ENCODE measurements at places on chromosomes 1 and 21. TPM values are rescaled to one million over a fixed set of nuclear protein-coding genes. Genes with fewer than 3 reads are reported as not detected.

The TRAF3IP3 gene
- total RNA-seq, result 5.7 TPM

GRCh38 chr1:187985145-187985896, 1156.6 kb downstream of the PLA2G4A start:
- ATAC-seq, result no peak

The LCE1E gene
- total RNA-seq, result not detected

DNA sequence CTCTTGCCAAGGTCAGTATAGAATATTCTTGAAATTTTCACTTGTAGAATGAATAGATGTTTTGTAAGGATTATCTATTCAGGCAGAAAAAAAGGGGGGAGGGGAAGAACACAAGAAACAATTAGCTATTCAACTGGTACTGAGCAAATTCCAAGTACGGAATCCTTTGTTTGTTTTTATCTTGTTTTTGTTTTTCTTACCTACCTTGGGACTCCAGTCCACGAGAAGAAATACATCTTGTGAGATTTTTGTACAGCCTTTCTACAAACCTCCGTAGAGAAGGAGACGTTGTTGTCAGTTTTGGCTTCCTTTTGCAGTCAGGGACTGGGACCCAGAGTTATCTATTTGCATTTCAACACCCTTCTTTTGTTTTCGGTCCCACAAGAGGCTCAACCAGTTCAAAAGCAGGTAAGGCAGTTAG, 36.0 kb downstream of the ZNF281 start:
- ATAC-seq, result no peak

DNA sequence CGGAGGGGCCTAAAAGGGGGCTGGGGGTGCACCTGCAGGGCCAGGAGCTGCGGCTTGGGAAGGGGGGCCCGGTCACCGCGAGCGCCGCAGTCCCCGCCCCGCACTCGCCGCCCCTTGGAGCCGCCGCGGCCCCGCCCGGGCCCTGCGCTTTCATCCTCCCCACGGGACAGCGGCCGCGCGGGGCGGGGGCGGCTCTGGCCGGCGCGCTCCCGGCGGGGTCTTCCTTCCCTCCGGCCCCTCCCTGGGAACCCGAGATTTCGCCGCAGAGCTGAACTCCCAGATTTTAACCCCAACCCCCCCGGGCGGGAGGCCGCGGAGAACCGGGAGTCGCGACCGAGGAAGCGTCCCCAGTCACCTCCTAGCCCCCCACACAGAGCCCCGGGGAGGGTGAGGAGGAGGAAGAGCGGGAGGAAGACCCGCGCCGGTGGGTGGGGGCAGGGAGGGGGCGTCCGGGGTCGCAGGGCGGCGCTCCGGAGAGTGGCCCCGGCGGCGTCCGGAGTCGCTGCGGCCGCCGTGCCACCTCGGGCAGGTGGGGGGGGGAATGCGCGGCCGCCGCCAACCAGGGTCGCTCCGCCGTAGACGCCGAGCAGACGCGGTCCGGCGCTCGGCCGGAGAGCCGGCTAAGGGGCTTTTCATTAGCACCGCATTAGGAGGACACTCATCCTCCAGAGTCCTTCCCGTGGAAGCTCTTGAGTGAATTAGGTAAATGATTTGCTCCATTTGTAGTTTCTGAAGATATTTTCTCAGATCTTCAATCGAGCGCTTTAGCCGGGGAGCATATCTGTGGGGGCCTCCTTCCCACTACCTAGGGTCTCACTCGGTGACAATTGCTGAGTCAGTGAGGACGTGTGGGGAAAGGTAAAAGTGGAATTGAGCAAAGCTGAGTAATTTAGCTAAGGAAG, 31.6 kb upstream of the NFIA start:
- peak; percentile 75 for ATAC-seq

- ATAC-seq, result no peak
These were observed 14.3 kb downstream of the MRAP start for GRCh38 chr21:32312976-32313375.

The TTC34 gene
- 0.58 TPM for total RNA-seq

- ATAC-seq, result no peak
These were observed 242.7 kb upstream of the JUN start for GRCh38 chr1:59026472-59026948.

The DHCR24 gene
- 18.0 TPM for total RNA-seq

The COL8A2 gene
- total RNA-seq, result 47.9 TPM

DNA sequence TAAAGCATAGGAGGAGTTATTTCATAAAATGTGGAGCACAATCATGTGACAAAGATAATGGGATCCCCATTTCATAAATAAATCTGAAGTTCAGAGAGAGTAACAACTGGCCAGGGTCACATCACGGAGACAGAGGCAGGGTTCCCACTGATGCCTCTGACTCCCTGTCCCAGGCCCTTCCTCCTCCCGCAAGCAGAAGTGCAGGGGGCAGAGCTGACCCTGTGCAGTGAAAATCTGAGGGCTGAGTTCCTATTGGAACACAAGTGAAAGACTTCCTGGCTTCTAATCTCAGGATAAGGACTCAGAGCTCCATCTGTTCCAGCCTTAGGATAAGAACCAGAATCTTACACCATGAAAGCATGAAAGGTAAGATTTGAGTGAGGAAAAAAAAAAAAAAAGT, 22.0 kb downstream of the SELL start:
- no peak for ATAC-seq

- no peak for ATAC-seq
These were observed 34.7 kb downstream of the EPRS1 start for GRCh38 chr1:220011620-220012019.

GRCh38 chr1:8213136-8213535, 104.8 kb upstream of the SLC45A1 start:
- no peak for ATAC-seq

- ATAC-seq, result no peak
These were observed 179.5 kb downstream of the LRRC7 start for GRCh38 chr1:69747207-69747606.

Measured in gastroesophageal sphincter (tissue), 4 donors.